ENCODE measurements at places on chromosomes 16 and 17.

- peak; percentile 81 for DNase-seq
These were observed 587 bp downstream of the PLD6 start for GRCh38 chr17:17205368-17206123.

GRCh38 chr16:19118938-19119431, 5.2 kb downstream of the ITPRIPL2 start:
- peak; percentile 64 for DNase-seq

DNA sequence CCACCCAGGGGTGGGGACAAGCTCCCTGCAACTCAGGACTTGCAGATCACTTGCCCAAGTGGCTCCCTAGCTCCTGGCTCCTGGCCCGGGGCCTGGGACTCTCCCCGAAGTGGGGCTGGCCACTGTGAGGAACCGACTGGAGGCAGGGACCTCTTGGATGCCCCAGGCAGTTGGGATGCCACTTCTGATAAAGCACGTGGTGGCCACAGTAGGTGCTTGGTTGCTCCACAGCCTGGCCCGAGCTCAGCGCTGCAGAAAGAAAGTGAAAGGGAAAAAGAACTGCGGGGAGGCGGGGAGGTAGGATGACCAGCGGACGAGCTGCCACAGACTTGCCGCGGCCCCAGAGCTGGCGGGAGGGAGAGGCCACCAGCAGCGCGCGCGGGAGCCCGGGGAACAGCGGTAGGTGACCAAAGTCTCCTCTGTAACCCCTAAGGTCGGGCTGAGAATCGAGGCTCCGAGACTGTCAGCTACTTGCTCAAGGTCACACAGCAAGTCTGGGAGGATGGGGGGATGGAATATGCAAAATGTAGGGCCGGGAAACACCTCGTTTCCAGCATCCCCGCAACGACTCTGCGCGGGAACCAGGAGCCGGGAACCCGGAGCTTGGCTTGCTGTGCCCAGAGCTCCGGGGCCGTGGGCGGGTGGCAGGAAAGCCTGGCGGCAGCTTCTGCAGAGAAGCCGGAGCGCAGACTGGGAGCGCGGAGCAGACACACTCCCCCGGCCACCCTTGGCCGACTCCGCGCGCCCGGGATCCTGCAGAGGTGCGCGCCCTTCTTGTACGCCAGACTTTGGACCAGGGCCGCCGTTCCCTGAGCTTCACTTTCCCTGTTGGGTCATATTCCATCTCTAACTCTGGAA, 1.9 kb downstream of the CIITA start:
- peak; percentile 48 for DNase-seq

DNA sequence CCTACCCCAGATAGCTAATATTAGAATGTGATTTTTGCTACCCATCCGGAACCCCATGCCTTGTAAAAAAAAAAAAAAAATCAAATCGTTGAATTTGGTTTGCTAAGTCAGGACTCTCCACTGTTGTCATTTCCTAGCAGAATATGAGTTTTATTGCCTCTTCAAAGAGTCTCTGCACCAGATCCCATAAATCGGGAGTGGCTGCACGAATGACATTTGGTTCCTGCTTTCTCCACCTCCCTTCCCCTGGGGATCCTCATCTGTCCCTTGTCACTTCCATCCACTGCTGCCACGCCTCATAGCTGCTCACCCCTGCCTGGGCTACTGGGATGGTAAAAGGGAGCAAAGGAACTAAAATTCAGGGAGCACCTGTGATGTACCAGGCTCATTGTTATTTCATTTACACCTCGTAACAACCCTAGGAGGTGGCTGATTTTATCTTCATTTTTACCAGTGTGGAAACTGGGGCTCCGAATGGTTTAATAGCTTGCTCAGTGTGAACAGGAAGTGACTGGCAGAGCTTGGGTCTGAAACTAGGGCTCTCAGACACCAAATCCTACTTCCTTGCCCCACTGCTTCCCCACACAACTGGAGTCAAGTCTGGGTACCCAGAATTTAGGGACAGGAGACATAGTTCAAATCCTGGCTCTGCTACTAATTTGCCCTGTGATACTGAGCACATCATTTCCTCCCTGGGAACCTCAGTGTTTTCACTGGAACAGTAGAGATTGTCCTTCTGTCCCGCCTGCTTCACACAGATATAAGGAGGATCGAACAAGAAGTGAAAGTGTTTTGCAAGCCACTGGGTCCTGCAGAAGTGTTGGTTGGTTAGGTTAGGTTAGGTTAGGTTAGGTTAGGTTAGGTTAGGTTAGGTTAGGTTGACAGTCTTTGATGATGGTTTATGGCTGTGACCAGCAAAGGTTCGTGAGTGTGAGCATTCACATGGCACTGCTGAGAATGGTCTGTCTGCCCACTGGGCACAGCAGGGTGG, 585 bp upstream of the KRT36 start:
- DNase-seq: no peak

DNA sequence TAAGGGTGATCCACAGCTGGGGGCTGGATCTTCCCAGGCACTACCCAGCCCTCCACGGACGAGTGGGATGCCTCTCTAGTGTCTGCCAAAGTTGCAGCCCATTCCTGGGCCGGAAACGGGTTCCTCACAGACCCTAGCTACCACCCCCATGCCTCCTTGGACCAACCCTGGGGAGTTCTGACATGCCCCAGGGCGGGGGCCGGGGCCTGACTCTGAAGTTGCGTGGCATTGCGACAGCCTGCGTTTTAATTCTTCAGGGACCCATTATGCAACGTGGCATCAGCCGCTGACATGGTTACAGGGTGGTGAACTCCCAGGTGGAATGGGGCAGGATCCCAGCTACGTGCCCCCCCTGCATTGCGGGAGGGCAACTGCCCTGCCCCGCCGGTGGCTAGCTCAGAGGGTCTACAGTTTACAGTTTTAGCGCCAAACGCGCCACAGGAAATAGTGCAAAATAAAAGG, 2.7 kb downstream of the CBX4 start:
- no peak for DNase-seq

DNA sequence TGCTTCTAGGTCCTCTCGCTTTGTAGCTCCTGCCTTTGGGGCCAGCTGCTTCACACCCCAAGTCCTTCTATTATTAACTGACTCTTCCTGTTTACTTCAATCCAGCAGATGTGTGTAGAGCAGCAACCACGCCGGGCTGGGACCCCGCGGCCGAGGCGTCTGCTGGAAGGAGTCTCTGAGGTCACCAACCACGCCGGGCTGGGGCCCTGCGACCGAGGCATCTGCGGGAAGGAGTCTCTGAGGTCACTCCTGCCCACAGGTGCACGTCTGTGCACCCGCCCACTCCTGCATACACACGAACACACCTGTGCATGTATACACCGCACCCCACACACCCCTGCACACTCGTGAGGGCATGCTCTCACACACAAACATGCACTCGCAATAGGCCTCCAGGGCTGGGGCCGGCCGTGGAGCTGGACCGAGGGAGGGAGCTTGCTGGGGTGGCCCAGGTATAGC, 7.8 kb upstream of the TEX19 start:
- DNase-seq: no peak

- no peak for DNase-seq
These were observed 24.2 kb downstream of the XPO6 start for GRCh38 chr16:28187595-28188004.

- DNase-seq: no peak
These were observed 340.3 kb downstream of the FOXL1 start for GRCh38 chr16:86918637-86919036.

GRCh38 chr17:69643686-69644085, 229.2 kb downstream of the MAP2K6 start:
- no peak for DNase-seq

DNA sequence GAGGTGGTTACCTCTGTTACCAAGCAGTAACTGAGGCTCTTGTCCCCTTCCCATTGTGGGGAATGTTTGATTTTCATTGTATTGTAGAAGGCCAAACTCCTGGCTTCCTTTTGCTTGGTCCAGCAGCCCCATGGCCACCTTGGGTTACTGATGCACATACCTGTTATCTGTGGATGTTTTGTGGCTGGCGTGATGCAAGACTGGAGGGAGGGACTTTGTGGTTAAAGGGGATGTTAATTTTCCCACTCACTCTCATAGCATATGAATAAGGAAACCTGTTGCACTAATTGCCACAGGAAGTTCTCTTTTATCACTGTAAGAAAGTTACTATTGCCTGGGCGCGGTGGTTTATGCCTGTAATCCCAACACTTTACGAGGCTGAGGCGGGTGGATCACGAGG, 168.6 kb upstream of the HS3ST4 start:
- DNase-seq: no peak

- no peak for DNase-seq
These were observed 48.8 kb downstream of the AIPL1 start for GRCh38 chr17:6386041-6386630.

DNA sequence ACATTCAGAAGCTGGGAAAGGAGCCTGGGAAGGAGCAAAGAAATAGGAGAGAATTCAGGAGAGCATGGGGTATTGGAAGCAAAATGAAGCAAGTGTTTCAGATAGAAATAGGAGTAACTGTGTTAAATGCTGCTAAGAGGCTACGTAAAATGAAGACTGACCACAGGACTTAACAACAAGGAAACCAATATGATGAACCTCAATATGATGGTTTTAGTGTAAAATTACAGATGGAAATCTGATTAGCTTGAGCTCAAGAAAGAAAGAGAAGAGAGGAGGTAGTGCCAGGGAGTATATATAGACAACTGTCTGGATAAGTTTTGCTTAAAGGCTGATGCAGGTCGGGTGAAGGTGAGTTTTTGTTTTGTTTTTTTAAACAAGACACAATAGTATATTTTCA, 92.2 kb downstream of the HELZ start:
- no peak for DNase-seq

- DNase-seq: no peak
These were observed 49.7 kb upstream of the WSCD1 start for GRCh38 chr17:6020376-6021010.

GRCh38 chr17:68134046-68134637, 98.6 kb downstream of the KPNA2 start:
- no peak for DNase-seq

Measured in activated T-cell treated with anti-CD3 and anti-CD28 coated beads, Interleukin-2, amount 50 U/mL, for 48 hours (primary cell).